ENCODE measurements at places on chromosomes 7 and 10.

DNA sequence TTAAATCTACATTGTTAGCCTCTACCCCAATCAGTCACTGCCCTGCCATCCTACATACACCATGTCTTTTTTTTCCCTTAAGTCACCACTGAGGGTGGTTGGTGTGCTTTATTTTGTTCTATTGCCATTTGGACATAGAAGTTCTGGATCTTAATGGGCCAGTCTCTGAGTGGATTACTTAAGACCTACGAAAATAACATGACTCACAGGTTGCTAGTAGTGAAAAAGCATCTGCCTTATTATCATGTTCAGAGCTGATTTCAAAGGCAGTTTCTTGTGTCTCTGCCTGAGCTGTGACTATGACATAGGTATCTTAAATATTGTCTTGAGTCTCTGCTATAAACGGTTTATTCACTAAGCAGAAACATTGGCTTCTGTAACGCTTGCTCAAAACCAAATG, 410.8 kb downstream of the MDFIC start:
- no peak overlapping the region for H3K27ac ChIP-seq
- H3K27me3 ChIP-seq, result no peaks in the 10 kb centered on the region
- DNase-seq, result no peak
- no peaks in the 10 kb centered on the region for H3K4me1 ChIP-seq
- H3K4me3 ChIP-seq, result no peak overlapping the region

DNA sequence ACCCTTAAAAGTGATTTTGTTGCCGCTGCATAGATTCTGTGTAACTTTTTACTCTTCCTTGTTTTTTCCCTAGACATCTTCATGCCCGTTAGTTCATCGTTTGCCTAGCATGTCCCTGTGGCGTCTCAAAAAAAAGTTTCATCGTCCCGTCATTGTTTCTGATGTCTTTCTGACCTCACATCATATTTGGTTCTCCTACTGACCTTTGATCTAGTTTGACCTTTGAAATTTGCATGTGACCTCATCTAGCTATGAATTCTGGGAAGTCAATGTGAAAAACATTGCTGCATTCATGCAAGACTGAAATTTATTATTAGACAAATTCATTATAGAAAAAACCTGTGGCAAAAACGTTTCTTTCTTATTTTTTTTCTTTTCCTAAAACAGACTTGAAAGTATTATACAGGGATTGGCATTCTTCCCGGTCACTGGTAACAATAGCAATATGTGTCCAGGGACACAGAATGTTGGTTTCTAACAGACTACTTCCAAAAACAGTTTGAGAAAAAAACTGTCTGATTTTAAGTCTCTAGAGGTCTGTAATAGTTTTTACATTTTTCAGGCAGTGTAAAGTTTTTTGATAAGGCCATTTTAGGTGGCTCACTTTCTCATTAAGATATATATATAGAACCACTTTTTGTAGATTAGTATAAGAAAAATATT, 280.9 kb downstream of the USP6NL start:
- H3K27me3 ChIP-seq, result peaks cover 15% of the 10 kb centered on the region
- H3K27ac ChIP-seq, result no peak overlapping the region
- H3K4me3 ChIP-seq, result no peak overlapping the region
- no peak for DNase-seq
- no peaks in the 10 kb centered on the region for H3K36me3 ChIP-seq

DNA sequence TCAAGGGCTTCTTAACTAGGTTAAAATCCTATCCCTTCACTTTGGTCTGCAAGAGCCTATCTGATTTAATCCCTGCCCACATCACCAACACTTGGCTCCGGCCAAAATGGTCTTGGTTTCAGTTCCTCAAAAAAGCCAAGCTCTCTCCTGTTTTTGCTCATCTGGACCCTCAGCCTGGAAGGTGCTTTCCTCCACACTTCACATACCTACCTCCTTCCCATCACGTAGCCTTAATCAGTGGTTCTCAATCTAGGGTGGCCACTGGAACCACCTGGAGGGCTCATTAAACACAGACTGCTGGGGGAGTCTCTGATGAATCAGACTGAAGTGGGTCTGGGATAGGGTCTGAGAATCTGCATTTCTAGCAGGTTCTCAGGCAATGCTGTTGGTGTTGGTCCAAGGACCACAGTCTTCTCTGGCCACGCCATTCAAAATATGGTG, 227.0 kb upstream of the AOAH start:
- no peak overlapping the region for H3K4me3 ChIP-seq
- H3K36me3 ChIP-seq, result peaks cover 18% of the 10 kb centered on the region
- no peak overlapping the region for H3K27ac ChIP-seq
- H3K4me1 ChIP-seq, result peaks cover 38% of the 10 kb centered on the region

DNA sequence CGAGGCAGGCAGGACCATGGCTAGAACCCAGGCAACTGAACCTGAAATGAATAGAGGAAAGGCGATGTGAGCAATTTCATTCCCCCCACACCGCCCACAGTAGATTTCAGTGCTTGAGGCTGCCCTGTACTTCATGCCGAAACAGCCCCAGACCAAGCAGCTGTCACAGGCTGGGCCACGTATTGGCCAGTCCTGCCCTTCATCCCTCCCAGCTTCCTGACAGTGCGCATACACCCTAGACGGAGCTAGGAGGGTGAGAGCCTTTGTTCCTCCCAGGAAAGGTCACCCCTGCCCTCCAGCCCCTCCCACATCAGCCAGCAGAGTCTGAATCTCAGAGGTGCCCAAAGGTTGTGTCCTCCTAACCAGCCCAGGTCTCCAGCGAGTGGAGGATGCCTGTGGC, 98.8 kb downstream of the ZMIZ1 start:
- peaks cover 71% of the 10 kb centered on the region for H3K4me1 ChIP-seq
- DNase-seq, result no peak
- H3K27me3 ChIP-seq, result no peaks in the 10 kb centered on the region
- H3K4me3 ChIP-seq, result no peak overlapping the region

DNA sequence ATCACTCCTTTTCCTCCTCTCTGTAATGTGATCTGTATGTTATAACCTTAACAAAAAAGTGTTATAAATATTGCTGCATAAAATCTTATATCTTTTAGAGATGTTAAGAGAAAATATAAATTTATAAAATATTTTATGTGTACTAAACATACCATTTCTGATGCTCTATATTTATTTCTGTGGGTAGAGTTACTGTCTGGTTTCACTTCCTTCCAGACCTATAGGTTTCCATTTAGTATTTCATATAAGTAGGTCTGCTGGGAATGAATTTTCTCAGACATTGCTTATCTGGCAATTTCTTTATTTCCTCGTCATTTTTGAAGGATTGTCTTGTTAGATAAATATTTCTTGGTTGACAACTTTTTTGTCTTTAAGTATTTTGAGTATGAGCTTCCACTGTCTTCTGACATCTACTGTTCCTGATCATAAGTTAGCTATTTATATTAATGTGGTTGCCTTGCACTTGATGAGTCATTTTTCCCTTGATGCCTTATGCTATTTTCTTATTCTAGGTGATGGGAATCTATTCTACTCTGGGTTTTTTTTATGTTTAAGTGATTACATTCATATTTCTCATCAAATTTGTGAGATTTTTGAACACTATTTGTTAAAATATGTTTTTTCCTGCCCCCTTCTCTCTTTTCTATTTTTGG, 11.2 kb upstream of the THSD7A start:
- no peak overlapping the region for H3K27ac ChIP-seq
- no peaks in the 10 kb centered on the region for H3K4me1 ChIP-seq
- peaks cover 5% of the 10 kb centered on the region for H3K27me3 ChIP-seq
- no peak overlapping the region for H3K4me3 ChIP-seq
- H3K36me3 ChIP-seq, result no peaks in the 10 kb centered on the region

GRCh38 chr10:61059636-61060035, 115.7 kb upstream of the RHOBTB1 start:
- H3K4me1 ChIP-seq, result peaks cover 21% of the 10 kb centered on the region
- H3K4me3 ChIP-seq, result no peak overlapping the region
- H3K27ac ChIP-seq, result no peak overlapping the region
- H3K36me3 ChIP-seq, result no peaks in the 10 kb centered on the region
- DNase-seq, result no peak
- H3K27me3 ChIP-seq, result no peaks in the 10 kb centered on the region

DNA sequence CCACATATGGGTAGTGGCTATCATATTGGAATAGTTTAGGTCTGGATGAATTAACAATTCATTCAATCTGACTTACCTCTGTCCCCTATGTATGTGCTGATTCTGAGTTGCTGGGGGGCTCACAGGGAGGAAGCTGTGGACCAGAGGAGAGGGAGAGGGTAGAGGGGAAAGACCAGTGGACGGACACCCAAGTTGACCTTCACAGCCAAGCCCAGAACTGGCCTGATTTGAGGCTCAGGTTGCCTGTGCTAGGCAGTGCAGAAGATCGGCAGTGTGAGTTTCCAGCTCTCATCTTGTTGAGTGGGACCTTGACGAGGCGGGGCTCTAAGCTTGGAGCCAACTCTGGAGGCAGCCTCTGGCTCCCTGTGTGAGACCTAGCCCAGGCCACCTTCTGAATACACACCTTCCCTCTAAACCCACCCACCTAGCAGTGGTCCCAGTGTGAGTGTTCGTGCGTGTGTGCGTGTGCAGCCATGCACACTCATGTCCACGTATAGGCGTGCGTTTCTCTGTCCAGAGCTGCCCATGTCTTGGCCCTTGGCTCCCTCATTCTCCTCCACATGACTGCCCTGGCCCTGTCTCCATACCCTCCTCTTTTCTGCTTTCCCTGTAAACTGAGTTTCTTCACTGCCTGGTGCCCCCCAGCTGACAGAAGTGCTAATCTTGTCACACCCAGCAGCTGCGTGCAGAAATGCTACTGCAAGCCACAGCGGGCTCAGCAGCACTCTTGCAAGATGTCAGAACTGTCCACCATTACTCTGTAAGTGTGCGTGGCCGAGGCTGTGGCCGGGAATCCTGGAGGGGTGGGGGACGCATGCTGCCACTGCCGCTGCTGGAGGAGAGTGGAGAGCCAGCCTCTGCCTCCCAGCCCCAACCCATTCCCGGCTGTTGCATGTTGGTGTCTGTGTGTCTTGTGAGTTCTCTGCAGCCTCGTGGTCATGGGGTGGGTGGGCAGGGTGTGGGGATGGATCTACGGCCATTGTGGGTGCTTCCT, 47.6 kb downstream of the ADCYAP1R1 start:
- peaks cover 17% of the 10 kb centered on the region for H3K27me3 ChIP-seq
- no peaks in the 10 kb centered on the region for H3K36me3 ChIP-seq
- H3K27ac ChIP-seq, result no peak overlapping the region
- no peak for DNase-seq
- H3K4me1 ChIP-seq, result no peaks in the 10 kb centered on the region

DNA sequence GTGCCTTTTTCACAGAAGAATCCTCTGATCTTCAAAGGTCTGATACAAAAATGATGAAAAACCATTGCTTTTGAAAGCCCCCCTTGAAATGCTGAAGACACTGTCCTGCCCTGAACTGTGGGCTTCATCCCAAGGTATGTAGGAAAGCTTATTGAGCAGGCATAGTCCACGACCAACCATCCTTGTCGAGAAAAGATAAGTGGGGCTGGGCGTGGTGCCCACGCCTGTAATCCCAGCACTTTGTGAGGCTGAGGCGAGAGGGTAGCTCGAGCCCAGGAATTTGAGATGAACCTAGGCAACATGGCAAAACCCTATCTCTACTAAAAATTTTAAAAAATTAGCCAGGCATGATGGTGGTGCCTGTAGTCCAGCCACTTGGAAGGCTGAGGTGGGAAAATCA, 25.6 kb downstream of the TACR2 start:
- no peak overlapping the region for H3K4me3 ChIP-seq
- H3K27ac ChIP-seq, result no peak overlapping the region
- peaks cover 33% of the 10 kb centered on the region for H3K36me3 ChIP-seq
- peaks cover 14% of the 10 kb centered on the region for H3K4me1 ChIP-seq
- no peak for DNase-seq

DNA sequence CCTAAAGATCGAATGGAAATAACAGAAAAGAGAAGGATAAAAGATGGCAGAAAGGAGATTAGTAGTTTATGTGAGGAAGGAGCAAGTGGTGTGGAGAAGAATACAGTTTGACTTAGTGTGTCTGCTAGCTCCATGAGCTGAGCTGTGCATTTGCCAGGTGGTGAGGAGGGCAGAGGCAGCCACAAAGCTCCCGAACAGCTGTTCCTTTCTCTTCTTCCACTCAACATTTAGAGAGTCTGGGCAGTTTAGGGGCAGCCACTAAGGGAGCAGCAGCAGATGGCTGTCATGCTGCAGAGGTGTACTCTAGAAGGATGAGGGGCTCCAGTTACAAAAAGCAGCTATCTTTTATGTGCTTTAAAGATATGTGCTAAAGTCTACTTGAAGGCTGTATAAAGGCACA, 674.4 kb downstream of the GRM8 start:
- no peaks in the 10 kb centered on the region for H3K36me3 ChIP-seq
- no peak for DNase-seq
- H3K27ac ChIP-seq, result no peak overlapping the region
- no peak overlapping the region for H3K4me3 ChIP-seq

DNA sequence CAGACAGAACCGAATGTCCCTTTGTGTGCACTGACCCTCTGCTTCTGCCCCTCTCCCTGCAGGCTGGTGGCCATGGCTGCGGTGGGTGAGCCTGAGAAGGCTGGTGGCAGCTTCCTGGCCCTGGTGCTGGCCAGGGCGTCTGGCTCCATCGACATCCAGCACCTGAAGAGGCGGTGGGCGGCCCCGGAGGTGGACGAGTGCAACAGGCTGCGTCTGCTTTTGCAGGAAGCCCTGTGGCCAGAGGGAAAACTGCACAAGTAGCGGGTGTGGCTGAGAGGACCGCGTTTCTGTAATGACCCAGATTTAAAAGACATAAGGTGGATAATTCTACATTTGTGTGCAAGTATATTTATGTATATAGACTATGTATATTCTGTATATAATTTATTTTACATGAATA, 89.2 kb downstream of the DYNC2I1 start:
- no peak for DNase-seq
- H3K4me1 ChIP-seq, result peaks cover 11% of the 10 kb centered on the region
- H3K27ac ChIP-seq, result no peak overlapping the region
- peaks cover 94% of the 10 kb centered on the region for H3K36me3 ChIP-seq
- no peak overlapping the region for H3K4me3 ChIP-seq
- H3K27me3 ChIP-seq, result no peaks in the 10 kb centered on the region

DNA sequence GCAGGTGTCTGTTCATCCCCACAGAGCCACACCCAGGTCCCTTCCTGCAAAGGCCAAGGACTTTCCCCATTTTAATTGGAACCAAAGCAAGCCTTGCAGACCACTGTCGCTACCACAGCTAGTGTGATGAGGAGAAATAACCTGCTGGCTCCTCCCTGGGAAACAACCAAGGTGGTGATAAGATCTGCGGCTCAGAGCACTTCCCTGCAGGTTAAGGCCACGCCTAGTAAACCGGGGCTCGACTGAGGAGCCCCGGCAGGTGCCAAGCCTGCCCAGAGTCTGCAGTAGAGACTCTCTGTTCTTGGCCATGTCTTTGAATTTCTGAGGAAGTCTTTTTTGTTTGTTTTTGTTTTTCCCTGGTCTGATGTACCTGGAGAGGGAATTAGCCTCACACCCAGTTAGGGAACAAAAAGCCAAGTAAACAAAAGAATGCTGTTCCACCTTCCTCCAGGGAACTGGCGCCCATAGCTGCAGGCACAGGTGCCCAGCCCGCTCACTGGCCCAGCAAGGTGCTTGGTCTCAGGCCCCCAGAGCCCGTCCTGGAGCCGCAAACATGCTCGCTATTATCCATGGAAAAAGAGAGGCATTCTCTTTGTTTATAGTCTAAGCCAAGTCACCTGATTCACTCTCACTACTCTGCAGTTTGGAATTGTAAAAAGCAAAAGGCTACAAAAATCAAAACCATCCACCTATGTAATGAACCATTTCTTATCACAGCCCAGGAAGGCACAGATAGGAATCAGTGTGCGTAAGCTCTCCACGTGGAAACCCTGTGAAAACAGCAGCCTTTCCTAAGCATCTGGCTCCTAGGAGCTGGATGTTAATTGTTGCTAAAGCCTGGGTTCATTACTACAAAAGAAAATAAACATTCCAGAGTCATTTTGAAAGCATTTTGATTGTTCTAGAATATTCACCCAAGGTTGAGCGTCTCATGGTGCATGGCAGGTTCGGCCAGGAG, 2.7 kb downstream of the GPR146 start:
- H3K27ac ChIP-seq, result no peak overlapping the region
- no peaks in the 10 kb centered on the region for H3K36me3 ChIP-seq
